Caki2 (cell line): ENCODE measurements at places on chromosomes 2 and 18. TPM values are rescaled to one million over a fixed set of nuclear protein-coding genes. Genes with fewer than 3 reads are reported as not detected.

ZDBF2 gene
- total RNA-seq: 4.0 and 7.9 TPM in 2 replicates

ACKR3 gene
- 24.1 and 27.2 TPM in 2 replicates for total RNA-seq

TCF23 gene
- total RNA-seq: not detected in 2 replicates

IL18RAP gene
- not detected in 2 replicates for total RNA-seq

SERPINB2 gene
- not detected in 2 replicates for total RNA-seq

DUSP2 gene
- total RNA-seq: 6.1 and 7.4 TPM in 2 replicates

ATP9B gene
- 60.4 and 64.0 TPM in 2 replicates for total RNA-seq

MYO3B gene
- 0.07 TPM in 1 of 2 replicates, not detected in the other for total RNA-seq

RPRM gene
- total RNA-seq: not detected in 2 replicates

PXDN gene
- 101 and 131 TPM in 2 replicates for total RNA-seq

GBX2 gene
- total RNA-seq: 2.9 TPM in 1 of 2 replicates, not detected in the other

GNLY gene
- total RNA-seq: not detected in 2 replicates

IL36A gene
- total RNA-seq: not detected in 2 replicates
